Stimulated activated CD4-positive, alpha-beta T cell treated with anti-CD3 and anti-CD28 coated beads, Interleukin-2, amount 100 ng/mL, for 48 hours (primary cell): ENCODE measurements at places on chromosomes 12 and 14.

GRCh38 chr12:2180737-2181082 is 127.9 kb downstream of the CACNA1C start:
- DNase-seq = no peak

DNA sequence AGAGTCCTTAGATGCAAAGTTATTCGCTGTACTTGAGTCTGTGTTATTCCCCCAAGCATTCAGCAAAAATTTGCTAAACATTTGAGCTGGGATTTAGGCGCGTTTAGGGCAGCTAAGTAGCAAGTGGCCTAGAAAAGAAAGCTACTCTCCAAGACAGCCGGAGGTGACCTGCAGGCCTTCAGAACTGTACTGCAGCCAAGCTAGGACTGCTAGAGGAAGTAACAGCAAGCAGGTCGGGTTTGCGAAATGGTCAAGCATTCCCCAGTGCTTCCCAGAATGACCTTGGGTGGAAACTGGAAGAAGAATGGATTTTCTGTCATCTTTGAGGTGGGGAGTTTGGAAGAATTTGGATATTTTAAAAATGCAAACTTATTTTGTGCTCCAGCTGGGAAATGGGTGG is 287.5 kb downstream of the FOXN3 start:
- no peak for DNase-seq

- no peak for DNase-seq
These were observed 13.0 kb upstream of the NUDT14 start for GRCh38 chr14:105193916-105194782.

GRCh38 chr12:41719214-41719613 is 425.5 kb downstream of the GXYLT1 start:
- no peak for DNase-seq

DNA sequence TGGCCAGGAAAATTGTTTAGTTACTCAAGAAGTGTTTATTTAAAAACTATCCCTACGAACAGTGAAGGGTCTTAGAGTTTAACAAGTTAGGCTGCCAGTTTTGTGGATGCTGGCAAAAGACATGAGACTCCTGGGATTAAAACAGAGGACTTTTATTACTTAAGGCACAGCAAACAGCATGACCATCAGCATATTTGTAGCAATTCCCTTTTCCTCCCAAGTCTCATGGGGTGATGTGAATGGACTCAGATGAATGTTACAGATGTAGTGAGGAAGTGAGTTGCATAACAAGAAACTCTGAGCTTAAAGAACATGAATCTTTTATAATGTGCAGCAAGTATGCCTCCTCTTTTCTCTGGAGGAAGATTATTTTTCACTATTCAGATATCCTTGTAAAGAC is 695.8 kb downstream of the RPS29 start:
- DNase-seq = no peak

DNA sequence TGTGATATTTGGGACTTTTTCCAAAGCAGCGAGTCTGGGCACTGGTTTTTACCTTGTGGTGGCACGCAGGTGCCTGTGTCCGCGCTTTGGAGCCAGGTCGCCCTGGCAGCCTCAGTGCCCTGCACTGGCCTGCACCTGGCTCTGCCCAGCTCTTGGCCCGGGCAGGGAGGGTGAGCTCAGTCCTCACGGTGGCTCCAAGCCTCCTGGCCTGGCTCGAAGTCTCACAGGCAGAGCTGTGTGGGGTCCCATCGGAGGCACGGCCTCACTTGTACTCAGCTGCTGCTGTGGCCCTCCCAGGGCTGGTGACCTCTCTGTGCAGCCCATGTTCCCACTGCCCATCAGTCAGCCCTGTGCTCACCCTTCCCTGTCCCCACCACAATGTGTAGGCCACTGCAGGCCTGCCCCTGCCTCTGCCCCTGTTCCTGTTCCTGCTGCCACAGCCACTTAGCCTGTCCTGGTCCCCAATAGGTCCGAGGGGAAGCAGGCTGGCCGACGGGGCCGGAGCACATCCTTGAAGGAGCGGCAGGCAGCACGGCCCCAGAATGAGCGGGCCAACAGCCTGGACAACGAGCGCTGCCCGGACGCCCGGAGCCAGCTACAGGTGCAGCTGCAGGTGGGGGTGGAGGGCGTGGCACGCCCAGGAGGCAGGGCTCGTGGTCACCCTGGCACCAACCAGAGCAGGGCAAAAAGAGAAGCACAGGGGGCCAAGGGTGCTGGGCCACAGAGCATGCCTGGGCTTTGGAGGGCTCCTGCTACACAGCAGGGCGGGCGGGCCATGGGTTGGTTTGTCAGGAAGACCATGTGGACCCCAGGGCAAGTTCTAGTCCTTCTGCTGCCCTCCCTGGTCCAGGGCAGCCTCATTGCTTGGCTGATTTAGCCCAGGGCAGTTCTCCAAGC is 16.6 kb upstream of the TEX22 start:
- DNase-seq = no peak

DNA sequence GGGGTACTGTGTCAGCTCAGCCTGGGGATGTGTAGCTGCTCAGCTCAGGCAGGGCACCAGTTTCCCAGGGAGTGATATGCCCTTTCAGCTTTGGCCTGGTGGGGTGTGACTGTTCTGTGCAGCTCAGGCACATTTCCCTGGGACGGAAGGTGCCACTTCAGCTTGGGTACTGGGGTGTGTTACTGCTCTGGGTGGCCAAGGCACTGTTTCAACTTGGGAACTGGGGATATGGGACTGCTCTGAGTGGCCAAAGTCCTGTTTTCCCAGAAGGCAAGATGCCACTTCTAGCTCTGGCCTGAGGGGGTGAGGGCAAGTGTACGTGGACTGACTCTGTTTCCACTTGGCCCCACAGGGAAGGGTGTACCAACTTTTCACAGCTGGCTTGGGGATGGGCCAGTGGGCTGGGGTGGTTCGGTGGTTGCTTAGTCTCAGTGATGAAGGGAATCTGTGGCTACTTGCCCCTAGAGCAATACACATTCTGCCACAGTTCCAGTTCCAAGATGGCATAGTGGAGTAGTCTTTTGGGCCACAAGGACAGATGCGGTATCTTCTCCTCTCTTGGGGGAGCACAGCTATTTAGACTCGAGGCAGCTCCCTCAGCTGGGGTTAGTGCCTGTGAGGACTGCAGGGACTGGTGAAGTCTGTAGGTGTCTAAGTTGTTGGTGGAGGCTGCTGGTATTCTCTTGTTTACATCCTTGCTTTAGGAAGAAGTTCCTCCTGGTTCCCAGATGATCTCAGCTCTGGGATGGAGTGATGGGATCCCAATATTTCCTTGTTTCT is 26.4 kb downstream of the TBC1D15 start:
- no peak for DNase-seq

DNA sequence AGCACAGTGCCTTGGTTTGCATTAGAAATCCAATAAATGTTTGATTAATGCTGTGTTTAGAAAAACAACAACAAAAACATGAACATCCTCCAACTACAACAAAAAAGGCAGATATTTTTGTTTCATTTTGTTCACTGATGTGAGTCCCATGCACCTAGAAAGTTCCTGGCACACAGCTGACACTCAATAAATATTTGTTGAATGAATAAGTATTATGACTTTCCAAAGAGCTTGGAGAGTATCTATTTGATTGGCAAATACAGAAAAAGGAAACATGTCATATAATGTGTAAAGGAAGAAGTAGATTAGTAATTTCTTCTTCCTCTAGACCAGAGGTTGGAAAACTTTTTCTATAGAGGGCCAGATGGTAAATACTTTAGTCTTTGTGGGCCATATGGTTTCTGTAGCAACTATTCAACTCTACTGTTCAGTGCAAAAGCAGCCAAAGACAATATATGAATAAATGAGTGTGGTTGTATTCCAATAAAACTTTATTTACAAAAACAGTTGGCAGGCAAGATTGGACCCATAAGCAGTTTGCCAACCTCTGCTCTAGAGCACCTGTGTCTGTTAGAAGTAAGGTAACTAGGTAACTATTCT is 312.3 kb upstream of the DIO2 start:
- no peak for DNase-seq

GRCh38 chr12:51855586-51856428 is 7.3 kb upstream of the FIGNL2 start:
- DNase-seq = no peak

- no peak for DNase-seq
These were observed 27.8 kb downstream of the SMCO2 start for GRCh38 chr12:27474344-27474743.

- DNase-seq = no peak
These were observed 10.2 kb upstream of the LRRC10 start for GRCh38 chr12:69620921-69621320.

GRCh38 chr14:30796707-30797106 is 77.7 kb upstream of the COCH start:
- no peak for DNase-seq

GRCh38 chr14:93855737-93856136 is 67.5 kb upstream of the PRIMA1 start:
- no peak for DNase-seq

GRCh38 chr14:77543240-77543551 is 44.6 kb upstream of the ISM2 start:
- no peak for DNase-seq

DNA sequence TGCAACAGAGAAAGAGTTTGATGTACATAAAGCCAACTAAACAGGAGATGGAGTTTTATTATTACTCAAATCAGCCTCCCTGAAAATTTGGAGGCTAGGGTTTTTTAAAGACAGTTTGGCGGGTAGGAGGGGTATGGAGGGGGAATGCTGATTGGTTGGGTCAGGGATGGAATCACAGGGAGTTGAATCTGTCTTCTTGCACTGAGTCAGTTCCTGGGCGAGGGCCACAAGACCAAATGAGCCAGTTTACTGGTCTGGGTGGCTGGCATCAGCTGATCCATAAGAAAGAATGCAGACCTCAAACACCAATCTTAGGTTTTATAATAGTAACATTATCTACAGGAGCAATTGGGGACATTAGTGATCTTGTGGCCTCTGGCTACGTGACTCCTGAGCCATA is 64.9 kb downstream of the RIN3 start:
- no peak for DNase-seq

DNA sequence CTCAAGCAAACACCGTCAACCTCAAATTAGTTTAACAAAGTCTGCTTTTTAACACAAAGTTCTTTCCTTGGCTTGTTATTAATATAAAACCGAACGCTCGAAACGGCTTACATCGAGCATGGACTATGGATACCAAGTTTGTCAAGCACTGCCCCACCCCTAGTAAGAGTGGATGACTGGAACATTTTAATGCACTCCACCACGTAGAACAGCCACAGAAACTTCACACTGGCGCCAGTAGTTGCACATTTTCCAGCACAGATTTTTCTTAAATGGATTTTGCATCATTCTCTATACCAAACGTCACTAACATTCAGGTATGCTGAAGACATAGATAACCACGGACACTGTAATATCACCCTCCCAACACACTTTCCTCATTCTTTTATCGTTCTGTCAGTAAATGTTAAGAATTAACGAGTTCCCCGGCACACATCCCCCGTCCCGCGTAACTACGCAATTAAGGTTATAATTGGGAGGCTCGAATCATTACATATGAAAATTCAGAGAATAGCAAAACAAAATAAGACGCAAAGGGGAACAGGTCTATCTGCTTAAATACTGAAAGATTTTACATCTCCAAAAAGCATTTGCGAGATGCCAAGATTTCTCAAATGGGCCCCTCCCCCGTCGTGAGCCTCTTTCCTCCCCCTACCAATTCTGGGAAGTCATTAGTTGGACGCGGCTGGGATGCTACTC is 990 bp downstream of the FERMT2 start:
- DNase-seq = no peak

GRCh38 chr12:39417916-39418315 is 25.0 kb downstream of the KIF21A start:
- DNase-seq = no peak

- no peak for DNase-seq
These were observed 9.4 kb downstream of the SERPINA3 start for GRCh38 chr14:94621358-94622134.

- DNase-seq = no peak
These were observed 9.3 kb downstream of the EVL start for GRCh38 chr14:100074431-100075100.

DNA sequence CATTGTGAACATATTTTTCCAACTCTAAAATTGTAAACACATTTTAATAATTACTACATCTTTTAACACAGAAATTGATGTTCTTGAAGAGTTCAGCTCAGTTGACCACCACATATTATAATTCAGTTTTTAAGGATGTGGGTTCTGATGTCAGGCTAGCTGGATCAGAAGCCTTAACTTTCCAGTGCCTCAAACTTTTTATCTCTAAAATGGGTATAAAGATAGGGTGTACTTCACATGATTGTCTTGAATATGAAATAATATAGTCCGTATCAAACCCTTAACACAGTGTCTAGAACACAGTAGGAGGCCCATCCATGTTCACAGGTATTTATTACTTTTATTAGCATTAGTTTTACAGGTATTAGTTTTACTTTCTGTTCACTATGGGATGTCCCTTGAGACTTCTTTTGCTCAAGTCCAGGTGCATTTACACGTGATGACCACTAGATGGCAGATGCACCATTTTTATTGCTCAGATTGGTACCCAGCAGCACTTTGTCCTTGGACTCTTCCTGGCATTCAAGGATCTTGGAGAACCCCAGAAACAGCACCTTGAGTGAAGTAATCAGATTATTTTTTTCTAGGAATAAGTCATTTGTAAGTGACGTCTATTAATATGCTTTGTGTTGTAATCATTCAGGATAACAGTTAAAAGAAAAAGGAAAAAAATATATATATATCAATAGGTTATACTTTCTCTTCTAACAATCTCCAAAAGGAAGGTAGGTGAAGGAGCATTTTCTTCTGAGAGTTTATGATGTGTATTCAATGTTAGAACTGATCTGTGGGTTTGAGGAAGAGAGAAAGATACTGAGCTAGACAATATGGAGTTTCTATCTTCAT is 580.2 kb downstream of the ETNK1 start:
- DNase-seq = no peak

DNA sequence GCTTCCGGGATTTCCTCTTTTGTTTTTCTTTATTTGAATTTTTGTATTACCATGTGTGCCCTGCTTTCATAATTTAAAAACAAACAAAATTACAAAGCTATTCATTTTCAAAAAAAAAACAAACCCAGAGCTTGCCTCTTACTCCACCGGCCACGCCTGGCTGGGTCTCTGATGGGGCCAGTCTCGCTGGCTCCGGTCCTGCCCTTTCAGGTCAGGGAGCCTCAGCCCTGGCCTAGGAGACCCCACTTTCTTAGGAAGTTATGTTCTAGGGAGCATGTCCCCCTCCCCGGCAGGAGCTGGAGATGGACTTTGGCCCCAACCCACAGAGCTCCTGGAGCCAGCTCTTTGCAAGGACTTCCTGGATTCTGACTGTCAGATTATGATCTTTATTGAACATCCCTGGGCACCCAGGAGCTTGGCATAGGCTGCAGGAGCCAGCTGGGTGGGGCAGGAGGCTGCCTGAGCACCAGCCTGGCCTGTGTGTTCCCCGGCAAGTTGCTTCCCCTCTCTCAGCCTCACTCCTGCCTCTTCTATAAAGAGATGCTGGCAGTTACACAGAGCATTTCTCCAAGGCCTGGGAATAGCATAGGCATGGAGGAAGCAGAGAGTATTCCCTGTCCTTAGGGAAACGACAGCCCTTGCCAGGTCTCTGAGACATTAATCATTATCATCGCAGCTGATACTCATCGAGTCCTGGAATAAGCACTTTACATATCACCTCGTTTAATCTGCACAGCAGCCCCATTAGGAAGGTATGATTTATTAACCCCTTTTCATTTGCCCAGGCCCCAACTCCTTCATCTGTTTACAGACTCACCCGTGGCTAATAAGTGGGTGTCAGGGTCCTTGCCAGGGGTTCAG is 3.5 kb downstream of the DEGS2 start:
- no peak for DNase-seq

- DNase-seq = no peak
These were observed 32.5 kb downstream of the MMP17 start for GRCh38 chr12:131860472-131861260.
